ENCODE measurements at places on chromosomes 7 and 10.

DNA sequence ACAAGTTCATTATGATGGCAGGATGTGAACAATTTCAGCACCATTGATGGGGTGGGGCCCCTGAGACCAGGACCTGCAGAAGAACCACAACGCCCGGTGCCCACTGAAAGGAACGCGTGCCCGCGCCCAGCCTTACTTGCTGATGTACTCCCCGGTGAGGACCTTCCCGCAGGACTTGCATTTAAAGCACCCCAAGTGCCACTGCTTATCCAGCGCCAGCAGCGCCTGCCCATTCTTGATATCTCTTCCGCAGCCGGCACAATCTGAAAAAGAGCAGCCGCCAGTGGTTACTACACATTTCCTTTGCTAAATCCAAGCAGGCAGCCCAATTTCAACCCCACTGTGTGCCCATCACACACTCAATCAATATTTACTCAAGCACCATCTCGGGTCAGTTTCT, 110.6 kb downstream of the ABLIM1 start:
- no peak for DNase-seq

GRCh38 chr7:47888371-47889265, 59.6 kb downstream of the PKD1L1 start:
- DNase-seq: no peak

GRCh38 chr10:29689001-29689400, 54.2 kb upstream of the SVIL start:
- DNase-seq: no peak

- no peak for DNase-seq
Measured at GRCh38 chr7:55017841-55018240, 976 bp upstream of the EGFR start.

DNA sequence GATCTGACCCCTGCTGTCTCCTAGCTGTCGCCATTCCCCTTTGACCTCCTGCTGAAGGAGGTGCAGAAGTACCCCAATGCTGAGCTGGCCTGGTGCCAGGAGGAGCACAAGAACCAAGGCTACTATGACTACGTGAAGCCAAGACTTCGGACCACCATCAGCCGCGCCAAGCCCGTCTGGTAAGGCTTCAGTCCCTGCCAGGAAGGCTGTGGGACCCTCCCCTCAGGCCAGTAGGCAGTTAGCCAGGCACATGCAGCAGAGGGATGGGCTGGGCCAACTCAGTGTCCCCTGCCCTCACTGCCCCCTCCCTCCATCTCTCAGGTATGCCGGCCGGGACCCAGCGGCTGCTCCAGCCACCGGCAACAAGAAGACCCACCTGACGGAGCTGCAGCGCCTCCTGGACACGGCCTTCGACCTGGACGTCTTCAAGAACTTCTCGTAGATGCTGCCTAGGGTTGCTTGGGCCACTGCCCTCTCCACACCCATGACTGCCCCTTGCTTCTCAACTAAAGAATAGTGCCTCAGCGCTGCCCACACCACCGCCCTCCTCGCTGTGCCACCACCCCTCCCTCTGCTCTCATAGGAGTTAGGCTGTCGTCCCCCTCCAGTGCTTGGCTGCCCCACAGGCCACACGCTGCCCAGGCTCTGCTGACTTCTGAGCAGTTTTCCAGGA, 41.0 kb upstream of the ZMIZ2 start:
- DNase-seq: no peak

- no peak for DNase-seq
Measured at GRCh38 chr10:13823096-13823708, 236.4 kb downstream of the PRPF18 start.
